ENCODE measurements at places on chromosomes 2 and 18. TPM values are rescaled to one million over a fixed set of nuclear protein-coding genes. Genes with fewer than 3 reads are reported as not detected.
A peak's percentile ranks its signal among the peaks of the same experiment; 100 is the strongest.

DNA sequence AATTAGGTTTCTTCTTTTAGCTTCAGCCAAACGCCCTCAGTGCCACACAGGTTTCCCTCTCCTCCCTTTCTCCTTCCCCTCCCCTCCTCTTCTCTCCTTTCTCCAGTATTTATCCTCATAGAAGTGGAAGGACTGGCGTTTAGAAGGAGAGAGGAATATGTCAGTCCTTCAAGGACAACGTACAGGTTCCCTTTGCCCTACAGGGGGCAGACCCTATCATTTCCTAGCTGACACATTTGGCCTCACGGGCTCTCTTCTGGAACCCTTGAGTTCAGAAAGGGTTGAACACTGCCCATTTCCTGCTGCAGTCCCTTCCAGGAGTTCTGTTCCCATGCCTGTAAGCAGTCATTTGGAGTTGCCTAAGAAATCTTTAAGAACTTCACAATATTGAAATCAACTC is 46.1 kb downstream of the CDCA7 start:
- no peak for DNase-seq

GRCh38 chr2:241942416-241943208 is 73.1 kb downstream of the RTP5 start:
- DNase-seq = peak; percentile 68

- DNase-seq = no peak
Measured at GRCh38 chr2:127586136-127586535, 50.7 kb downstream of the MYO7B start.

DNA sequence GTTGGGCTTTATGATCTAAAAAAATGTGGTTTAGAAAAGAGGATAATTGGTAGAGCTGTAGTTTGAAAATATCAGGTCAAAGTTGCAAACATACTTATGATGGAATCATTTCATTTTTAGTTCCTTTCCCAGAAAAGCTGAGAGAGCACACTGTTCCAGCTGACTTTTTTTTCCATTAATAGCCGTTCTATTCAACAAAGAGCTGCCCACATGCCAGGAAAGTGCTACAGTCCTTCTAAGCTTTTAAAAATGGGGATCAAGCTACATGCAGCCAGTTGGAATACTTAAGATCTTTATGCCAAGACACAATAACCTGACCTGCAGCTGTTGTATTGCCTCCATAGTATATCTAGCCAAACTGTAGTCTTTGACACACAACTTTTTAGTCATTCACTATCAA is 111.5 kb downstream of the GALNT3 start:
- DNase-seq = no peak

- peak; percentile 46 for DNase-seq
Measured at GRCh38 chr18:54149078-54149697, 75.3 kb downstream of the MBD2 start.

DNA sequence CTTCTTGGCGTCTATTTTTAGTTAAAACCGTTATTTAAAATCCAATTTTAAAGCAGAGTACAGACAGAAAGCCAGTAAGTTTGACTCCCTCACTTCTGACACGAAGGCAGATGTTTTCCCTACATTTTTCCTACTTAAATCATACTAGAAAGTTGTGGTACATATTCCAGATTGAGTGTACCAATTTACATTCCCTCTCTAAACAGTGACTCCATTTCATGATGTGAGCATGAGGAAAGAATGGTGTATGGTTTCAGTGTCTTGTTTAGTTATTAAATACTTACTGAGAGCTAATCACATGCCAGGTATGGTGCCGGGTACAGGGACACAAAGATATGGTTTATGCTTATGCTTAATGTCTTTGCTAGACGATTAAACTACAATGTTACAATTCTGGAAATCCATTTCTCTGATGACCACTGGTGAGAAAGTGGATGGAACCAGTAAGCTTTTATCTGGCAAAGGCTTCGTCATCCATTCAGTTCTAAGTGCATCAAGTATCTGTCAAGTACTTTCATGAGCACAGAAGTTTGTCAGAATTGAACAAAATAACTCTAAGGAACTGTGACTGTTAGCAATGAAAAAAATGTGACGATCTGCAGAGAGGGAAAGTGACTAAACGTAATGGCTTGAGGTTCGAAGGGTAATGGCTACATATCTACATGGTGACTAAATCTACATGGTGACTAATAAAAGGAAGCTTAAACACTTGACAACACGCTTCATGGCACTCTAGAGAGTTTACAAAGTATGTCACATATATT is 25.7 kb downstream of the MAP4K3 start:
- DNase-seq = no peak

DNA sequence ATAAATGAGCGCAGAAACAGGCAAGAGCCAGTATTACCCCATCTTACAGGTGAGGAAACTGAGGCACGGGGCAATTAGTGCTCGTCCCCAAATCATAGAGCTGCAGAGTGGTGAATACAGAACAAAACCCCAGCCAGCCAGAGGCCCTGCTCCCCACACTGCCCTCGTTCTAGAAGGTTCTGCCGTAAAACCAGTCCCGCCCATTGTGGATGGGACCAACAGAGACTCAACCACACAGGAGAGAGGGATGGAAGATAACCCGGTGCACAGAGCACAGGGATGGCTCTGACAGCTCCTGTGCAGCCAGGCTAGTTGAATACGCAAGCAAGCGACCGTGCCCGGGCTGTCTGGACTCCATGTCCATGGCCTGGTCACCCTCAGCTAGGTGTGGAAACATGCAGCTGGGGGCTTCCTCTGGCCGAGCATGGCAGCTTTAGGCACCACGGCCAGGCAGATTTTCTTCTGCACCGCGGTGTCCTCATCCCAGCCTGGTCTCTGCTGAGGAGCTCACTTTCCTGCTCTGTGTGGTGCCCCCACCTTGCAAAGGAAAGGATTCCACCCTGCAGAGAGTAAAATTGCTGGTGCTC is 146.4 kb downstream of the TPO start:
- peak; percentile 83 for DNase-seq

DNA sequence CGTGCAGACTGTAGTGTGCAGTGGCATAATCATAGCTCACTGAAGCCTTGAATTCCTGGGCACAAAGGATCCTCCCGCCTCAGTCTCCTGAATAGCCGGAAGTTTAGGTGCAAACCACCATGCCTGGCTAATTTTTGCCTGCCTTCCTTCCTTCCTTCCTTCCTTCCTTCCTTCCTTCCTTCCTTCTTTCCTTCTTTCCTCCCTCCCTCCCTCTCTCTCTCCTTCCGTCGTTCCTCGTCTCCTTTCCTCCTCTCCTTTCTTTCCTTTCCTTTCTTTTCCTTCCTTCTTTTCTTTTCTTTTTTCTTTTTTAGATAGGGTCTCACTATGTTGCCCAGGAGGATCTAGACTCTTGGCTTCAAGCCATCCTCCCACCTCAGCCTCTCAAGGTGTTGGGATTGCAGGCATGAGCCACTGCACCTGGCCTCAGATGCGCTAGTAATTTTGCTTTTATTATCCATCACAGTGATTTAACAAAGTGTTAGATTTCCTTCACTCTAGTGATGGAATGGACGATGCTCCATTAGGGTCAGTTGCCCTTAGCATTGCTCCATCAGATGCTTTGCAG is 6.6 kb upstream of the ANKRD29 start:
- DNase-seq = no peak

DNA sequence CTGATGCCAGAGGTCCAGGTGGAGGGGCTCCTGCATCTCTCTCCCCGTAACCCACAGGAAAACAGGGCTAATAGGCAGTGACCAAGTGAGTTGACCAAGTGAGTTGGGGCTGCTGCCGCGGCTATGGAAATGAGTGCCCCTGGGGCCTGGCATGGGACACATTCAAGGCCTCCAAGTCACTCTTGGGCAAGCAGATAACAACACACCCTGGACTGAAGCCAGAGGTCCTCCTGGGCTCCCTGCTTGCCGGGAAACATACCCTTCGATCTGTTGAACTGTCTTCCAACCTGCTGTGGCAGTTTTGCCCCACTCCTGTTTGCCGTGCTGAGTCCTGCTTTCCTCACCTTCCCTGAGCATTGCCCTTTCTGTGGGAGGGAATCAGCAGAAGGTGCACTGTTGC is 89.2 kb downstream of the LIPG start:
- no peak for DNase-seq

DNA sequence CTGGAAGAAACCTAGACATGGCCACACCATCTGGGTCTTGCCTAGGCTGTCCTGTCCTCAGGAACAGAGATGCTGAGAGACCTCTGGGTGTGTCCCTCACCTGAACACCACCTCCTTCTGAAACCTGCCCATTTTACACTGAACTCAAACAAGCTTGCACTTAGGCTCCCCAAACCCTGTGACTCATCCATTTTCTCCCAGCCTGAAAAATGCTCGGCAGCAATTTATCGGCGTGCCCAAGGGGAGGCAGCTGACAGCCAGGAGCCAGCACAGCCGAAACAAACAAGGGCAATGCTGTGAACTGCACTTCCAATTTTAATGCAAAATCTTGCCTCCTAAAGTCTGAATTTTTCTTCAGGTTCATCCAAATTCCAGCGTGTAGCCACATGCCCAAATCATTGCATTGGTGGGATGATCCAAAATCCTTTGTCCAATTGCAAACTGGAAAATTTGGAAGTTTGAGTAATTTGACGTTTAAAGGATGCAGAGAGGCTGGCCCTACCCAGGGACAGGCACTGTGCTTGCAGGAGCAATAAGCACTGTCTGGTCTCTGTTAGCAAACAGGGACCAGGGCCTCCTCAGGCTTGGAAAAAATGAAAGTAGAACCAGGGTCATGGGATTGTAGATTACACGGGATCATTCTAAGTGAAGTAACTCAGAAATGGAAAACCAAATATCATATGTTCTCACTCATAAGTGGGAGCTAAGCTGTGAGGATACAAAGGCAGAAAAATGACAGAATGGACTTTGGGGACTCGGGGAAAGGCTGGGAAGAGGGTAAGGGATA is 67.7 kb downstream of the GALNT14 start:
- peak; percentile 36 for DNase-seq

DNA sequence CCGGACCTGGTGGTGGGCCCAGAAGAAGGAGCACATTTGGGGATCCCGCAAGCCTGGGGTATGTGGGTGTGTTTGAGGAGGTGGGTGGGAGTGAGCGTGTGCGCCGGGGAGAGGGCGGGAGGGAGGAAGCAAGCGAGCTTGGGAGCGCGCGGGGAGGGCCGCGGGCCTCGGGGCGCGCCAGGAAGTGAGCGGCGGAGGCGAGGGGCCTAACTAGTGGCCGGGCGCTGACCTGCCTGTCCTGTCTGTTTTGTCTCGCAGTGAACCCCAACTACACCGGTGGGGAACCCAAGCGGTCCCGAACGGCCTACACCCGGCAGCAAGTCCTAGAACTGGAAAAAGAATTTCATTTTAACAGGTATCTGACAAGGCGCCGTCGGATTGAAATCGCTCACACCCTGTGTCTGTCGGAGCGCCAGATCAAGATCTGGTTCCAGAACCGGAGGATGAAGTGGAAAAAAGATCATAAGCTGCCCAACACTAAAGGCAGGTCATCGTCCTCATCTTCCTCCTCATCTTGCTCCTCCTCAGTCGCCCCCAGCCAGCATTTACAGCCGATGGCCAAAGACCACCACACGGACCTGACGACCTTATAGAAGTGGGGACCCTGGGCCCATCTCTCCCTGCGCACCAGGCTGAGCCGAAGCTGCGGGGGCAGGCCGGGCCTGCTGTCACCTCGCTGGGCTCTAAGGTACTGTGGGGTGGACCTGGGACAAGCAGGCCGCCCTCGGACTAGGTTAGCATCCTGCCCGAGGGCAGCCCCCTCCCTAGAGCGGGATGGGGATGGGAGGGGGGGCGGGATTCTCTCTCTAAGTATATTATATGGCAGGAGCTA is 1.2 kb downstream of the HOXD4 start:
- no peak for DNase-seq

DNA sequence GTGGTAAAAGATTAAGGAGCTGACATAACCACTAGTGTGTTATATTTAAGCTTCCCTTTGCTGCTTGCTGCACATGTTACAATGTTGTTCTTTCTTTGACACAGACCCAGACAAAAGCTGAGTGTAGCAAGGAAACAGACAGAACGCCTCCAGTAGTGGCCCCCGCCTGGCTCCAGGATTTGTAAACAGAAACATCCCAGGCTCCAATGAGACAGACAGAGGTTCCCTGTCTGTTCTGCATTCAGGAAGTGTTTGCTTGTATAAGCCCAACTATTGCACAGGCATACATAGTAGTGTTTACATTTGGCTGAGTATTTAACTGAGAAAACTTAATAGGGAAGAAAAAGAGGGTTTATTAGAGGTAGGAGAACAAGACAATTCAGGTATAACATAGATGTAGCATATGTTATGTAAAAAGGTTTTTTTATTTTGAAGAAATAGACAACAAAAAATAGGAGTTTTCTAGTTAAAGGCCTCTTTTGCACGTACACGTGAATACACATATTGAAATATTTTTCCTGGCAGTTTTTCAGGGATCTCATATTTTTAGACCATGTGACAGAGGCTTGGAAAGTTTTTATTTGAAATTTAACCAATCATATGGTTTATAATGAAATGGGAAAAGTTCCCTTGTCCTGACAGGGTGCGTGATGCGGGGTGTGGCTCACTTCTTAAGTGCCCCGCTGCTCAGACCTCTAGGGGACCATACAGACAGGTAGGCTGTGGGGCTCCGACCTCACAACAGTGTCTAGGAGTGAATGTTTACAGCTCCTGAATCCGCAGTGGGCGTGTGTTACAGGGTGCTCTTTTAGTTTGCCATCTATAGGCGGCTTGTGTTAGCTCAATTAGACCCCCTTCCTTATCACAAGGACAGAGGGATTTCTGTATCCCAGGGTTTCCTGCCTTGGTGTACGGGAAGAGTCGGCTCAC is 118.4 kb downstream of the BMPR2 start:
- no peak for DNase-seq

GRCh38 chr2:217512259-217512658 is 490.5 kb downstream of the TNS1 start:
- no peak for DNase-seq

DNA sequence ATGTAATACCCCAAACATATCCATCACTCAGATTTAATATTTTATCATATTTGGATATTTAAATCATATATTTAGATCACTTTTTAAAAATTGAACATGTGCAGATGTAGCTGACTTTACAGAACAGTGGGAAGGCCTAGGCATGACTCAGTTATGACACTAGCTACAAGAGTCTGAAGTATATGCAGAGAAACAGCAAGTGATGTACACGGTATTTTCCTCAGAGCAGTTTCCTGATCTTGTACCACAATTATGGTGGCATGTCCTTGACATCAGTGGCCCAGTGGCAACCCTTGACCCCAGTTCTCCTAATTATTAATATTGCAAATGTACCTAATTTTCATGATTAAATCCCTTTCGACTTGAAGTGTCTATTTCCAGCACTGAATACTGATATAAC is 28.2 kb downstream of the CDKL4 start:
- DNase-seq = no peak

DNA sequence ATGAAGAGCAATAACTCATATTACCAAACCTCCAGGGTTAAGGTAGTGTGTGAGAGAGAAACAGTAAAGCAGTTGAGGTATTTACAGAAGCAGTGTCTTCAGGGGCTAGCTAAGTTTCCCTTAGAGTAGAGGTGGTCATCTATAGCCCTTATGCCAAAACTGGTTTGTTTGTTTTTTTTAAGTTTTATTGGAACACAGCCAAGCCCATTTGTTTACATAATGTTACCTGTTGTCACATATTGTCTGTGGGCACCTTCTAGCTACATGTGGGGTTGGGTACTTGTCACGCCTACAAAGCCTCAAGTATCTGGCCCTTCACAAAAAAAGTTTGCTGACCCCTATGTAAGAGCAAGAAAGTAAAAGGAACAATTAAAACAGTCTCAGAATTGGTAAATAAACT is 39.4 kb downstream of the ACTR2 start:
- DNase-seq = no peak

Gene MGAT4A
- 24.9 TPM for total RNA-seq

Gene KLHL30
- 0.49 TPM for total RNA-seq

Gene CHRNG
- total RNA-seq = not detected
